NCI-H2081 (cell line): ENCODE measurements at places on chromosomes 6 and 20.

- no peak for DNase-seq
Measured at GRCh38 chr6:118786596-118787453, 107.1 kb upstream of the ASF1A start.

DNA sequence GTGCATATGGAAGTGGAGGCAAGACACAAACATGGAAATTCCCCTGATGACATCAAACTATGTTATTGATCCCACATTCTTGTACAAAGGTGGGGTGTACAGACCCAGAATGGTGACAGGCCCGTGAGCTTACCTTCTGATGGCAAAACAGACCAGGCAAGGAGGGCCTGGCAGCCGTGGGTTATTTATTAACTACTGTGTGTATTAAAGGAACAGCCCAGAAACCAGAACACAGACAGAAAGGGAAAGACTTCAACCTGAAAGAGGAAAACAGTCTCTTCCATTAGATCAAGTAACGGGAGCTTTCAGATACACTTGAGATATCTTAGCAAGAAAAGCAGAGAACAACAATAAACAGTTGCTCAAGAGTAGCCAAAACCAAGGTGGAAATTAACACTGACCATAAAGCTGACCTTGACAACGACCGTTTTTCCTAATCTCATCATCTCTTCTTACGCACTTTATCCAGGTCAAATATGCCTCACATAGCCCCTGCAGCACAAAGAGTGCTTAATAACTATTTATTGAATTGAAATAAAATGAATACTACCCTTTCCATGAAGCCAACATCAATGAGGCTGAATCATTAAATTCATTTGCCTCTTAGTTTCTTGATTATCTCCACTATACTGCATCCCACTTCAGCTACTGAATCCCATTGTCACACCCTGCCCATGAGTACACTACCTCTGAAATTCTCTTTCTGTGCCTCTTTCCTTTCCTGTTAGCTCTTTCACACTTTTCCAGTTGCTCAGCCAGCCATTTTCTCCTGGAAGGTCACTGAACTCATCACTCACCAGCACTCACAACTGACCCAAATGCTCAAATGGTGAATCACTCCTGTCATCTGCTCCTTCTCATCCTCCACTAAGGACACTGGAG, 67.4 kb downstream of the MOXD1 start:
- no peak for DNase-seq

DNA sequence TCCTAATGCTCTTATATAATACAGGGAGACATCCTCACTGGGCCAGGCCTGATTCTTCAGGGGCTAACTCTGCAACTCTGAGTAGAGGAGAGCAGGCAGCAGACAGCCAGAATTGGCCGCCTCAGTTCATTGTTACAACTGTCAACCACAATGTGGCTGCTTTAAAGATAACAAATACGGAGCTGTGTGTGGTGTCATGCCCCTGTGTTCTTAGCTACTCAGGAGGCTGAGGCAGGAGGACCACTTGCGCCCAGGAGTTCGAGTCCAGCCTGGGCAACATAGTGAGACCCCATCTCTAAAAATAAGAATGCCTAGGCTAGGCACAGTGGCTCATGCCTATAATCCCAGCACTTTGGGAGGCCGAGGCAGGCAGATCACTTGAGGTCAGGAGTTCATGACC, 34.3 kb downstream of the CEP250 start:
- DNase-seq = no peak

- no peak for DNase-seq
Measured at GRCh38 chr6:150659046-150659763, 59.5 kb downstream of the PLEKHG1 start.

DNA sequence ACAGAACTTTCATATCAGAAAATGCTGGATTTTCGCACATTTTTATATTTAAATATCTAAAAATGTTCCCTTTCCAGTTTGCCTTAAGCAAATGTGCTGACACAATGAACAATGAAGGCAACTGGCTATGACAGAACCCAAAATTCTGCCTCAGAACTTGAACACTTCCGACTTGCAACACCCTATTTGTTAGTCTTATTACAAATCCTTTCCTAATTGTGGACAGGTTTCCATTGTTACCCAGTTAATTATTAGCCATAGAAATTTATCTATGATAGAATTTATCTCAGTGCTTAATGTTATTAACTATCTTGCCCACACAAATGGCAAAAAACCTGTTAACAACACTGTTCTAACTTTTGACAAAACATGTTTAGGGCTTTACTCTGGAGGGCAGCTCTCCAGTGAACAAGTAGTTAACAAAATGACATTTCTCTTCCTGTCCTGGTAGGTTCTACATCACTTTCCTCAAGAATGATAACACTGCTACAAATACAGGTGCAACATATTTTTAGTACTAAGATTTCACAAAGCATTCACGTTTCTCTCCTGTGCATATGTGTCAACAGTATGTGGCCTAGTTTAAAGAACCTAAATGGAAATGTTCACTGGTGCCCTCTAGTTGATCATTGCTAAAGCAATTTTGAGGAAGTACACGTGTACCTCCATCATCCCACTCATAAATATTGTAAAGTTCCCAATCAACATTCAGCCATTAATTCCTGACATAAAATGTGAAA, 58.4 kb downstream of the HIVEP2 start:
- no peak for DNase-seq

DNA sequence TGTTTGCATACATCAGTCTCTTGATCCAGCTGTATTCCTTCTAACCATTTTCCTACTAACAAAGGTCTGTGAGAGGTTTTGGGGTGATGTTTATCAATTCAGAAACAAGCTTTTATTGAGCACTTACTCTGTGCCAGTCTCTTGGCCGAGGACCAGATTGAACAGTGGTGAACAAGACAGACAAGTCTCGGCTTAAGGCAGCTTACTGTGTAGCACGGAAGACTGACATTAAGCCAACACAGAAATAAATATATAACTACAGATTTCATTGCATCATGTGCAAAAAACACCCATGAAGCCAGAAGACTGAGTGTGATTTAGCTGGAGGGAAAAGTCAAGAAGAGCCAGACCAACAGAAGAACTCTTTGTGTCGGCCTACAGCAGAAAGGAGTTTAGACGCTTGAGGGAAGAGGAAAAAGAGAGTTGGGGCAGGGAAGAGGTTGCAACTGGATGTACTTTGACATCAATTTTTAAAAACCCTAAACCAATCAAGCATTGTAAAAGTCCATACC, 549.6 kb upstream of the CITED2 start:
- no peak for DNase-seq

- DNase-seq = no peak
Measured at GRCh38 chr6:37284781-37285180, 26.8 kb upstream of the TMEM217 start.

DNA sequence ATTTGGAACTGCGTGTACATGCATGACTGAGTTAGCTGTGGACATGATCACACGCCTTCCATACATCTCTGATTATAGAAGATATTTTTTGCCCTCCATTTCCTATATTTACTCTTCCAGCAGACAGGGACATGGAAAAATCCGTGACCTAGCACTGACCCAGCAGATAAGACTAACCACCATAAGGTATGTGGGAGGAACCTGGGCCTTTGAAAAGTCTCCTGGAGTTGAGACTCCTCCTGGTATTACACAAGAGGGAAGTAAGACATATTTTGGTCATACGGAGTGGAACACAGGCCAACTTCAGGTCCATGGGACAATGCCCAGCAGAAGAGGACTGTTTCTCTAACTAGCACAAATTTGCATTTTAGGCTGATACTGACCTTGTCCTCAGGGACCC, 13.7 kb upstream of the SIRPB1 start:
- DNase-seq = no peak

- no peak for DNase-seq
Measured at GRCh38 chr20:19706463-19706862, 51.6 kb upstream of the RIN2 start.

DNA sequence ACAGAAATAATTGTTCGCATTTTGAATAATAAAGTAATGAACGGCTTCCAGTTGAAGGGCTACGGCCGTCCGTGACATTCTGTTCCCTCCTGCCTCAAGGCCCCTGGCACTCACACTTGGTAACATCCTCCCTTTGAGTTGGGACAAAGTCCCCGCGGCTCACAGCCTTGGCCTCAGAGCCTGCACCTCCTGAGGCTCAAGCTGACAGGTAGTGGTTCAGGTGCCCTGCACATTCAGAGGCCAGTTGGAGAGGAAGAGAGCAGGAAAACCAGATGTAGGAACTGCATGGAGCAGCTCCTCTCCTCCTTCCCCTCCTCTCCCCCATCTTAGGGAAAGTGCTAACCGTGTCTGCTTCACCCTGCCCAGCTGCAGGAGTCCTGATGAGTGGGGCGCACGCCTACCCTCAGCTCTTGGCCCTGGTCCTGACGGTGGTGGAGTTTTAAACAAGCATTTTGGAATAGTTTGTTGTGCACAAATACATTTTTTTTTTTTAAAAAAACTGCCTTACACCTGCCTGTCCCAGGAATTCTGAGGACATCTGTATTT, 393.1 kb downstream of the SMOC2 start:
- DNase-seq = no peak
